ENCODE measurements at places on chromosomes 5 and 9.

DNA sequence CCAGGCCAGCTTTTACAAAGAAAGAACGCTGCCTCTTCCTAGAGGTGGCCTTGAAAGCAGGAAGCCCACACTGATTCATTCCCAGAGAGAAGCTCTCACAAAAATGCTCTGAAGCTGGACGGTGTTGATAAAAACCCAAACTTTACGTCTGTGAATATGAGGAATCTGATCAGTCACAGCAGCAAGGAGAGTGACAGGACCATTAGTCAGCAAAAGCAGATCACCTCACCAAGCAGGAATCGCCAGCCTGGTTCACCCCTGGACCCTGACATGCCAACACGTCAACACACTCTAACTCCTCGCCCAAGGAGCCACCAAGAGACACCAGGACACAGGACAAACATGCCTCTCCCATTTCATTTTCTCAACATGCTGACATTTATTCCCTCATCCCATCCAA, 70.6 kb upstream of the ZNF622 start:
- no peak for DNase-seq

GRCh38 chr9:92983984-92984589, 36.8 kb downstream of the FGD3 start:
- no peak for DNase-seq

DNA sequence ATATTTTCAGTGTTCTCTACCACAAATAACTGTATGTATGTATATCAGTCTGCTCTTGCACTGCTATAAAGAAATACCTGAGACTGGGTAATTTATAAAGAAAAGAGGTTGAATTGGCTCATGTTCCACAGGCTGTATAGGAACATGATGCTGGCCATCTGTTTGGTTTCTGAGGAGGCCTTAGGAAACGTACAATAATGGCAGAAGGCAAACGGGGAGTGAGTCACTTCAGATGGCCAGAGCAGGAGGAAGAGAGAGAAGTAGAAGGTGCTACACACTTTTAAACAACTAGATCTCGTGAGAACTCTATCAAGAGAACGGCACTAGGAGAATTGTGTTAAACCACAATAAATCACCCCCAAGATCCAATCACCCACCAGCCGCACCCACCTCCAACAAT, 121.7 kb downstream of the ADAMTS6 start:
- no peak for DNase-seq

GRCh38 chr9:105187781-105188180, 56.7 kb upstream of the SLC44A1 start:
- DNase-seq, result no peak

GRCh38 chr9:92455217-92455616, 27.1 kb downstream of the ASPN start:
- no peak for DNase-seq

DNA sequence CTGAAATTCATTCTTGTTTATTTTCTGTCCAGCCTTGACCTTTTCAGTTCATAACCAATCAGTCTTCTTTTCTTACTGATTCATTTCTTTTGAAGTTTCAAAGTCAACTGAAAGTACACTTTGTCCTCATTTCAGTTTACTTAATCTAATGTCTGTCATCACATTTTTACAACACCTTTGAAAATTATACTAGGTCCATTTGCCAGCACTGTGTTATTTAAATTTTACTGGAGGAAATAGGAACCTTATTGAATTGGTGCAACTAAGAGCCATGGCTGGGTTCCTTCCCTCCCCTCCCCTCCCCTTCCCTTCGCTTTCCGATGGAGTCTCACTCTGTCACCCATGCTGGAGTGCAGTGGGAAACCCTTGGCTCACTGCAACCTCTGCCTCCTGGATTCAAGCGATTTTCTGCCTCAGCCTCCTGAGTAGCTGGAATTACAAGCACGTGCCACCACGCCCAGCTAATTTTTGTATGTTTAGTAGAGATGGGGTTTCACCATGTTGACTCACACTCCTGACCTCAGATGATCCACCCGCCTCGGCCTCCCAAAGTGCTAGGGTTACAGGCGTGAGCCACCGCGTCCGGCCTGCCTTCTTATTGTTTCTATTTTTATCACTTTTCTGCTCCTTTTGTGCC, 6.3 kb downstream of the RMI1 start:
- no peak for DNase-seq

DNA sequence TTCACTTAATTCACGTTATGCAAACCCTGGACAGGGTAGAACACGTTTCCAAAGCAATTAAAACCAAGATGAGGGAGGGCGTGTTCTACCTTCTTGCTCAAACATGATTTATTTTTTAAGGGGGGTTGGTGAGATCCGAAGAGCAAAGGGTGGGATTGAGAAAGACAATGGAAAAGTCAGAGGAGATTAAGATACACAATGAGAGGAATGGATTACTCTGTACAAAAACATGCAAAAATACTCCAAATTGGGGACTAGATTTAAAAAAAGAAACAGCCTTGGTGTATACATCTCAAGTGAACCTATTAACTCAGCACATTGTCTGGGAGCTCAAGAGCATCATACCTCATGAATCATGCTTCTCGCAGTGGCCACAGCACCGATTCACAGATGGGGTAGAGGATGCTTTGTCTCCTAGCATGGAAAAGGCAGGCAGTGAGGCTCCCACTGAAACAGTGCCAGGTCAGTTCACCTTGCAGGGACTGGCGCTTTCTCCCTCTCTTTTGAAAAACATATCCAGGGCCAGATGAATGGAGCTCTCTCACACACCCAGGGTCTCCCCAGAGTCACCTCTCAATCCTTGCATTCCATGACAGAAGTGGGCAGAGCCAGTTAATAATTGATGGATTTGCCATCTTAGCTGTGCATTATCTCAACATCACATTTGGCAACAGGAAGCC, 459.7 kb downstream of the BNC2 start:
- DNase-seq, result no peak

- DNase-seq, result no peak
Observed at GRCh38 chr5:95937607-95938152, 24.0 kb downstream of the ELL2 start.
